GM04504 (cell line): ENCODE measurements at places on chromosomes 11 and 22.
A peak's percentile ranks its signal among the peaks of the same experiment; 100 is the strongest.

GRCh38 chr11:56841210-56841810, 92.8 kb upstream of the OR9G4 start:
- DNase-seq, result peak; percentile 25

DNA sequence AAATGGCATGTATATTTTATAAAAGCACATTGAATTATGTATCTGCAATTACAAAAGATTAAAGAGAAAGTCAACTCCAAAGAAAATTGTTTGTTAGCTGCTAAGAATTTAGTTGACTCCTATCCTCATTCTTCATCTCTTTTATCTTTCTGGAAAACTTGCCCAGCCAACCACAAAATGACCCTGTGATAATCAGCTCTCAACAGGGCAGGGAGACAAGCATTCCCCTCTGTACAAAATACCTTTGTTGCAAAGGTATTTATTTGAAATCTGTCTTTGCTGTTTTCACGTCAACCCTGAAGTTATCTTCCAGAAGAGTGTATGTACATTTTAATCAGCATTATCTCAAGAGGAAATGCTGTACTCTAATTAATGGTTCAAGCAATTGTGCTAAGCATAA, 191.1 kb upstream of the DDI1 start:
- no peak for DNase-seq

DNA sequence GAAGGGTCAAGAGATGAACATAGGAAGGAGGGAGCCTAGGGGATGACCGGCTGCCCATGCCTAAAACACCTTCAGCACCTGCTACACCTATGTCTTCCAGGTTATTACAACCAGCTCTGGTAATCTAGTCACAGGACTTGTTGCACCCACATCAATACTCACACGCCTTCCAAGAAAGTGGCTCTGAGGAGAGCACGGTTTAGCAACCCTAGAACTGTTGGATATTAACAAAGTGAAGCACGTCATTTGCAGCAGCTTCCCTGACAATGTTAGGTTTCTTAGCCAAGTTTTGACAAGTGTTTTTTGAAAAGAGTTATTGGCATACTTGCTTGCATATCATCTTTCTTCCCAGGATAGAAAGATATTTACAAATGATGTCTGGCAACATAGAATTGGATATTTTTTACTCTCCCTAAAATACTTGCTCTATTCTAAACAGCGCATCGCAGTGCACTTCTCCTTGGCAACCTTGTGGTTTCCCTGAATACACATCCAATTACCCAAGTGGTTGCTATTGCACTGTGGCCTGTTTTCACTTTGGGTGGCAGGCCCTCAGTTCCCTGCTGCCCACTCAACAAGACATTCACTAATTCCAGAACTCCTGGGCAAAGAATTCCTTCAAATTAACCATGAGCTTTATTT, 94.3 kb upstream of the ARHGAP42 start:
- no peak for DNase-seq

GRCh38 chr11:117842131-117842941, 17.8 kb upstream of the FXYD2 start:
- DNase-seq, result no peak

DNA sequence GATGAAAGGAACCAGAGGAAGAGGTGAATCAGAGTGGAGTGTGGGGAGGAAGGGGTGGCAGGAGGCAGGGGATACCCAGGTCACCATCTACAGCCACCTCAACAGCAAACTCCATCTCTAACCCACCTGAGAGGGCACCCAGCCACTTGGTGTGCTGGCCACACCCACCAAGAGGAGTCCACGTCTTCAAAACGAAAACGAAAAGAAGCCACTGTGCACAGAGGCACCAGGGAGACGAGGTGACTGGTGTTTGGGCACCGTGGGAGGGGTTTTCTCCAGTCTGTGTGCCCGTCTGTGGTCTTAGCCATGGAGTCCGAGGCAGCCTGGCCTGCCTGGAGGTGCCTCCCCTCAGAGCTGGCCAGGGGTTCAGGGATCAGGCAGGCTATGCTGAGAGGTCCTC, 20.2 kb downstream of the PDGFB start:
- no peak for DNase-seq

GRCh38 chr11:115334932-115335788, 169.1 kb downstream of the CADM1 start:
- DNase-seq, result peak; percentile 1

- no peak for DNase-seq
Measured at GRCh38 chr11:85893395-85893794, 38.2 kb downstream of the CCDC83 start.

GRCh38 chr22:27344546-27344945, 457.0 kb downstream of the MN1 start:
- no peak for DNase-seq

- no peak for DNase-seq
Measured at GRCh38 chr11:86255896-86256295, 11.3 kb downstream of the EED start.

- DNase-seq, result no peak
Measured at GRCh38 chr11:120178561-120179056, 32.2 kb upstream of the OAF start.

- DNase-seq, result no peak
Measured at GRCh38 chr22:28351476-28351875, 328.2 kb downstream of the TTC28 start.

GRCh38 chr11:67996622-67997474, 7.0 kb downstream of the UNC93B1 start:
- no peak for DNase-seq

DNA sequence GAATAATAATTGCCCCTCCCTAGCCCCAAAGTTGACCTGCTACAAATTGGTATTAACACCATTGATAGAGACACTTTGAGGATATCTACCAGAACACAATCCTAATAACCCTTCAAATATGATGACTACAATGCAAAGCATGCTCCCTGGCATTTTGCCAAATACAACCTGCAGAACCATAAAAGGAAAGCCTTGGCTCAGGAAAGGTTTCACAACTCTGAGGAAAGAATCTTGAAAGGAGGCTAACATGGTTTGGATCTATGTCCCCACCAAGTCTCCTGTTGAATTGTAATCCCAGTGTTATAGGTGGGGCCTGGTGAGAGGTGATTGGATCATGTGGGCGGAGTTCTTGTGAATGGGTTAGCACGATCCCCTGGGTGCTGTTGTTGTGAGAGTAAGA, 140.4 kb upstream of the ARHGAP42 start:
- DNase-seq, result no peak
